ENCODE measurements at places on chromosomes 3 and 15. TPM values are rescaled to one million over a fixed set of nuclear protein-coding genes. Genes with fewer than 3 reads are reported as not detected.

DNA sequence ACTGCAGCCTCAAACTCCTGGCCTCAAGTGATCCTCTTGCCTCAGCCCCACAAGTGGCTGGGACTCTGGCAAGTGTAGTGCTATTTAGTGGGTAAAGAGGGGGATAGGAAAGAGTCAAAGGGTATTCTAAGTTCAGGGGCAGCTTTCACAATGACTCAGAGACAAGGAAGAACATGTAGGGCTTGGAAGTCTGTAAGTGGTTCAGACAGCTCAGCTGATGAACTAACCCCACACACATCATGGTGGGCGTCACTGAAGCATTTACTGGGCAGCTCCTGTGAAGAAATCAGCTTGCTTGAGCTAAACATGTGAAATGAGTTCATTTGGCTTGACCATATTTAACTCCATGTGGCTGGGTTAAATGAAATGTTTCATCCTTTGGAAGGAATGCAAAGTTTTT is 34.6 kb upstream of the THSD4 start:
- H3K4me1 ChIP-seq: no peaks in the 10 kb centered on the region
- no peaks in the 10 kb centered on the region for H3K27me3 ChIP-seq
- DNase-seq: no peak
- no peak overlapping the region for H3K4me3 ChIP-seq
- H3K36me3 ChIP-seq: no peaks in the 10 kb centered on the region

- H3K27ac ChIP-seq: peak overlapping the region; percentile 9
- no peak overlapping the region for H3K4me3 ChIP-seq
- DNase-seq: no peak
- H3K4me1 ChIP-seq: peaks cover 11% of the 10 kb centered on the region
These were observed 41.5 kb downstream of the CSNK1G1 start for GRCh38 chr15:64314456-64314855.

Gene RTP3
- total RNA-seq: not detected

DNA sequence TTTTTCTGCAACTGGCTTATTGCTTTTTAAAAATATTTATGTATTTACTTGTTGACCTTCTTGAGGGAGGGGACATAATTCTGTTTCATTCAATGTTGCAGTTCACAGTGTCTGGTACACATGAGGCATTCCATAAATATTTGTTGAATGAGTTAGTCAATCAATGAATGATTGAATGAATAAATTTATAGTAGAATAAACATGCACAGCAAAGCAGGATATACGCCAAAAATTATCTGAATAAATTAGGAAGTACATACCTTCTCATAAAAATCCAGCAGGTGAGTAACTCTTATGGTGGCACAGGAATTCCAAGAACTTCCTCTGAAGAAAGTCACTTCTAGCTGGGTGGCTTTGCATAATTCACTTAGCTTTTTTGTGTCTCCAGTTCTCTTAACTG is 469.4 kb upstream of the ATP11B start:
- H3K36me3 ChIP-seq: no peaks in the 10 kb centered on the region
- H3K4me3 ChIP-seq: no peak overlapping the region
- H3K4me1 ChIP-seq: no peaks in the 10 kb centered on the region
- no peak overlapping the region for H3K27ac ChIP-seq
- H3K27me3 ChIP-seq: no peaks in the 10 kb centered on the region

- DNase-seq: no peak
- peaks cover 16% of the 10 kb centered on the region for H3K27me3 ChIP-seq
- H3K36me3 ChIP-seq: no peaks in the 10 kb centered on the region
- no peak overlapping the region for H3K4me3 ChIP-seq
- H3K4me1 ChIP-seq: no peaks in the 10 kb centered on the region
- no peak overlapping the region for H3K27ac ChIP-seq
These were observed 2.4 kb downstream of the HYKK start for GRCh38 chr15:78509726-78510312.

DNA sequence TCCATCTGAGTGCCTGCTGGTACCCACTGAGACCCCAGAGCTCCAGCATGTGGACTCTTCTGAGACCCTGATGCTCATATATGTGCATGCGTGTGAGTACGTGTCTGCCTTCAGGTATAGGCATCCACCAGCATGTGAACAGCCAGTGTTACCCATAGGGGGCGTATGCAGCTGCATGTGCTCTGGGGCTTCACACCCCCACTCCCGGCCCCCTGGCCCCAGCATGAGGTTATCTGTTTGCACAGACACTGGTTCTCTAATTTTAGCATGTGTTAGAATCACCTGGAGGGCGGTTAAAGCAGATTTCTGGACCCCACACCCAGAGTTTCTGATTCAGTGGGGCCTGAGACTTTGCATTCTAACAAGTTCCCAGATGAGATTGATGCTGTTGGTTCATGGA is 824 bp upstream of the CILP start:
- peaks cover 23% of the 10 kb centered on the region for H3K4me1 ChIP-seq
- no peak overlapping the region for H3K27ac ChIP-seq
- no peak for DNase-seq
- no peaks in the 10 kb centered on the region for H3K36me3 ChIP-seq
- no peak overlapping the region for H3K4me3 ChIP-seq

DNA sequence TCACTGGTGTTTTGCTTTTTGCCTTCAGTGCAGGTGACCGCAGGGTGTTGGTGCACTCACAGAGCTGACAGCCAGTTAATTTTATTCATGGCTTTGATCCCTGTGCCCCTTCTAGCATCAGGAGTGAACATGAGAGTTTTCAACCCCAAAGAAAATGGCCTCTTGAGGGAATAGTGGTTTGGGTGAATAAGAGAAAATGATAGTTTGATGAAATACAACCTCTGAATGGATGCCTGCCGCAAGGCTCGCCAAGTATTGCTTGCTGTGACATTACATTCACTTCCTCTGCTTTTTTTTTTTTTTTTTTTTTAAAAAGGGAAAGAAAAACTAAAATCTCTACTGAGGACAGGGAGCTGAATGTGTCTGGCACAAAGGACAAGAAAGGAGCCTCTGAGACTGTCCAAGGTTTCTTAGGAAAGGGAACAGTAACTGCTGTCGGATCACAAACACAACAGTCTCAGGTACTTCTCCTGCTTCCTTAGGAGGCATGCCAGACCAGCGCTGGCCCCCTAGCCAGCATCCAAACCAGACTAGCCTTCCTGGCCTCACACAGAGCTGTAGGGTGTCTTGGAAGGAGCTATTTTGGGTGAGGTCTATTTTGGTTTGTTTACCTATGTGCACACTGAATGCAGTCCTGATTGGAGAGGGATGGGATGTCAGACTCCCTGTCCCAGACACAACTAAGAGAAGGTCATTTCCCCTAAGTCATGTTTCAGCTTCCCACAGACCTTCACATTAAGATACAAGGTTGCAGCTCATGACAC is 29.0 kb downstream of the CCDC80 start:
- H3K27me3 ChIP-seq: no peaks in the 10 kb centered on the region
- no peak overlapping the region for H3K4me3 ChIP-seq
- H3K36me3 ChIP-seq: no peaks in the 10 kb centered on the region
- peak overlapping the region; percentile 58 for H3K27ac ChIP-seq

GRCh38 chr3:81764665-81765064 is 3.2 kb upstream of the GBE1 start:
- H3K27ac ChIP-seq: no peak overlapping the region
- peaks cover 23% of the 10 kb centered on the region for H3K4me1 ChIP-seq
- no peaks in the 10 kb centered on the region for H3K27me3 ChIP-seq

Data from cardiac muscle cell (in vitro differentiated cells and primary cell).